GM12864 (cell line): ENCODE measurements at places on chromosomes 3 and 15.

GRCh38 chr15:90358124-90359033 is 6.3 kb downstream of the ZNF774 start:
- no peak for DNase-seq

DNA sequence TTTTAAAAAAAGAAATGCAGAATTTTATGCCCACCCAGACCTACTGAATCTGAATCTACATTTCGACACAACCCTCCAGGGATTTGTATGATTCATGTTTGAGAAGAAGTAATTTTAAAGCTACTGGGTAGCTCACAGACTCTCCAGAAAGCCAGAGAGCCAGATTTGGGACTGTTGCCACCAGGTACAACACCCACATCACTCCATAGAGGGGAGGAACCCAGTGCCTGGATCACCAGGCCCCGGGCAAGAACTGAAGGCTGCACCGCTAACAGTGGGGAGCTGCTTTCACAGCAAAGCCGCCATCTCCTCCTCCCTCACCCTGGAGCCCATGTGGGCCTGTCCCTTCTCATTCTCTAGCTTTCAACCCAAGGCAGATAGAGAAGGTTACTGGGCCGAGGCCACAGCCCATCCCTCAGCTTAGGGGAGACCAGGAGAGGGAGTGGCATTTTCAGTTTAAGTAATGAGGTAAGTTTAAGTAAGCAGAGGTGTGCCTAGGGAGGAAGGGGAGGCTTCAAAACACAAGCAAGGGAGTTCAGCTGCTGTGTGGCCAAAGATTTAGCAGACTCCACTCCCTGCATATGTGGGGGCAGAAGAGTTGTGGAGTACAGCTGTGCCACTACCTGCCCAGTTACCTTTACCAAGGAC is 109.8 kb downstream of the IL12A start:
- DNase-seq, result no peak

GRCh38 chr15:94075349-94075748 is 156.0 kb upstream of the MCTP2 start:
- DNase-seq, result no peak

- no peak for DNase-seq
These were observed at the start of gene WNT7A for GRCh38 chr3:13879946-13880810. WNT7A (minus strand) TSS chr3:13880071; CDS start chr3:13879816, 255 bp downstream.
